ENCODE measurements at places on chromosomes 16 and 17.
A peak's percentile ranks its signal among the peaks of the same experiment; 100 is the strongest.

DNA sequence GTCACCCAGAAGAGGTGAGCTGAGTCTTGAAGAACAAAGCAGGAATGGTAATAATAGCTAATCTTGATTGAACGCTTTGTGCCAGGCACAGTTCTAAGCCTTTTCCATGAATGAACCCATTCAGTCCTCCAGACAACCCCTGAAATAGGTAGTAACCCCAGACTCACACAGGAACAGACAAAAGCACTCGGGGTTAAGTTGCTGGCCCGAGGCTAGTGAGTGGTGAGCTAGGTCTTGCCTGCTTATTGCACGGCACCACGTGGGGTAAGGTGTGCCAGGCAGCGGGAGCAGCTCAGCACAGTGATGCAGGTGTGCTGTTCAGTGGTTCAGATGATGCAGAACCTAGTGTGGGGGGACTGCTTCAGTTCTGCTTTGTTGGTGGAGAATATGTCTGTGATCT, 181.6 kb downstream of the RAB11FIP4 start:
- no peak for DNase-seq

DNA sequence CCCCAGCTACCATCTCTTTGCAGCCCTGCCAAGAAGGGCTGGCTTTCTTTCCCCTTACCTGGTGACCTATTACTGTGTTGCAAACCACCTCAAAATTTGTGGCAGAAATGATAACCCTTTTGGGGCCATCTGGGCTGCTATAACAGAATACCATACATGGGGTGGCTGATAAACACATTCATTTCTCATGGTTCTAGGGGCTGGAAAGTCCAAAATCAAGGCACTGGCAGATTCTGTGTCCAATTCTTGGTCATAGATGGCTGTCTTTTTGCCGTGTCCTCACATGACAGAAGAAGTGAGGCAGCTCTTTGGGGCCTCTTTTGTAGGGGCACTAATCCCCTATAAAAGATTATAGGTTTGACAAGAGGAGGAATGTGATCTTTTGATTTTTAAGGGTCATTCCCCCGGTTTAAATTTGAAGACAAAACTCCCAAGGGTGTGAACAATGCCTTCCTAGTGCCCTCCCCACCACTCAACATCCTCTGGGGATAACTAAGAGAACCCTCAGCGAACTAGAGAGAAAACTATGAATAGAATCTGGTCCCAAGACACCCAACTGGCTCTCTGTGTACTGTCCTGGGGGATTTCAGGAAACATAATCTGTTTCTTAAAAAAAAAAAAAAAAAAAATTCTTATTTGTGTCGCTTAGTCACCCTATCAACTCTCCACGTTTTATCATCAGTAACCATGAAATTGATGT, 1.7 kb upstream of the METTL22 start:
- DNase-seq: no peak

- no peak for DNase-seq
These were observed 705 bp downstream of the KRABD2 start for GRCh38 chr17:8375738-8376259.

DNA sequence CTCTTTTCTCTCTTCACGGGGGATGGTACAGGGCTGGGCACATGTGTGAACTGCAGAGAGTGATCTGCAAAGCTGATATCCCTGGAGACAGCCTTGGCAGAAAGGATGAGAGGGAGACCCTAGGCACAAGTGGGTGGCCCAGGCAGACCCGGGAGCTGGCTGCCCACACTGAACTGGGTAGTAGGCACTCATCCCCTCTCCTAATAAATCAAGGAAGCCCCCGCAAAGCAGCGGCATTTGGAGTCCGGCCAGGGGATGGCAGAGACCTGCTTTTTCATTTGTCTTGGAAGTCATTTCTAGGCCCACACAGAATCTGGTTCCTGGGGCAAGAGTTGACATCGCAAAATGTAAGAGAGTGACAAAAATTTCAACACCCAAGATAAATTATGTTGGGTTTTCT, 3.0 kb upstream of the TFAP4 start:
- DNase-seq: no peak

GRCh38 chr16:12310286-12310685, 333.8 kb downstream of the SNX29 start:
- DNase-seq: no peak

DNA sequence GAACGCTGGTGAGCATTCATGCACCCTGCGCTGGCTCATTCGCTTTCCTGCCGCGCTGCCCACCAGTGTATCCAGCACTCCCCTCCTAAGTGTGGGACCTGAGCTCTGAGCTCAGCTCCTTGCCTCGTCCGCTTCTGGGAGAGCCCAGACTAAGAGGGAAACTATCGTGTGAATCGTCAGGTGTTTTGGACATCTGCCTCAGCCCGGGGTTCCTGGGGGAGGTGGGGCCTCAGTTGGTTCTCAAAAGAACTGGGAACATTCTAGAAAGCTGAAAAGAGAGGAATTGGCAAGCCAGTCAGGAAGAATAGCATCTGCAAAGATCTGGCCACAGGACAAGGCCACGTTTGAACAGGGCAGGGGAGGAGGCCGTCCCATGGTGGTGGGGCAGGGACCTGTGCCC, 205.4 kb upstream of the CIBAR2 start:
- no peak for DNase-seq

- no peak for DNase-seq
These were observed 119.6 kb upstream of the HAS3 start for GRCh38 chr16:68985855-68986254.

- DNase-seq: no peak
These were observed 18.9 kb downstream of the MMP15 start for GRCh38 chr16:58044266-58045019.

DNA sequence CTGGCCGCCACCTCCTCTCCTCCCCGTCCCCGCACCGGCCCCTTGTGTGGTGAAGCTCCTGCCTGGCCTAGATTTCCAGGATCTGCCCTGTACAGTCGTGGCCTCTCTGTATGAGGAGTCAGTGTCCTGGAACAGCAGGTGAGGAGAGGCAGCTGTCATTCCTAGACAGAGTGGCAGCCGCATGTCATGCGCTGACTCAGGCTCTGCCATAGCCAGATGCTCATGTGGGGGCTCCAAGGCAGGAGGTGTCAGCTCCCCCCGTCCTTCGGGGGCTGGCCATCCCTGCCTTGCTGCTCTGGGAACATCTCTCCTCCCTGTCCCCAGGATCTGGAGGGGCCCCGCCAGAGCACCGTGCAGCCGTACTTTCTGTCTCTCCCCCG, 60.4 kb downstream of the BAIAP2 start:
- no peak for DNase-seq

- DNase-seq: no peak
These were observed 48.6 kb upstream of the XYLT1 start for GRCh38 chr16:17519101-17519955.

DNA sequence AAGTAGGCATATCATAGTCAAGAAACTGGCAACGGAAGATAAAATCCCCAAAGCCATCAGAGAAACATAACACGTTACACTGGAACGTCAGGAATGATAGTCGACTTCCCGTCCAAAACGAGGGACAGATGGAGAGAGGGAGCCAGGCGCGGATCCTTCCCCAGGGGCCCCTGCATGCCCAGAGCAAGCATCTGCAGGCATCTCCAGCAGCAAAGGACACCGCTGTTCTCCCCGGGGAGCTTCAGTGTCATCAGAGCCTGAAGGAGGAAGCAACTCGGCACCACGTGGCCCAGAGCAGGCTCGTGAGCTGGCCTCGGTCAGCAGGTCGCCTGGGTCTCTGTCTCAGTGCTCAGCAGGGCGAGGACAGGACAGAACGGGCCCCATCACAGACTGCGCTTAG, 50.1 kb downstream of the LMF1 start:
- DNase-seq: no peak

DNA sequence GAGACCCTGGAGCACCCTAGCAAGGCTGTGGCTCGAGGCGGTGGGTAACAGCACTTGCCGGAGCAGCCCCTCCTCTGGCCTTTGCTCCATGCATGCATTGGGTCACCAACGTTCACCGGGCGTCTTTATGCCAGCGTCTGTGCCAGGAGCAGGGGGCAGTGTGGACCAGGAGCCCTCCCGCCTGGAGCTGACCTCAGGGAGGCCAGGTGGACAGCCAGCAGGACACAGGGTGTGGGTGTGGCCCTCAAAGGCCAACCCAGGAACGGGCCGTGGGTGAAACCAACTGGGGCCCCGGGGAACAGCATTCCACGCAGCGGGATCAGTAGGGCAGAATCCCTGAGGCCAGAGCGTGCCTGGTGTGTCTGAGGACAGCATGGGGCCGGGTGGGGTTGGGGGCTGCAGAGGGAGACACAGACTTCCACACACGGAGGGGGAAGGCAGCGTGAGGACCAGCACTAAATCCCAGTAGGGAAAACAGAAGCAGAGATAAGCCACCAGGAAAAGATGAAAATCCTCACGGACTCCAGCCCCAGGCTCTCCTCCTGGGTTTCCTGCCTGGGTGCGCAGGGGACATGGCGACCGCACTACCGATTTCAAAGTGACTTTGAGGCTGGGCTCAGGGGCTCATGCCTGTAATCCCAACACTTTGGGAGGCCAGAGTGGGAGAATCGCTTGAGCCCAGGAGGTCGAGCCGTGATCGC, 2.9 kb upstream of the CD7 start:
- no peak for DNase-seq

DNA sequence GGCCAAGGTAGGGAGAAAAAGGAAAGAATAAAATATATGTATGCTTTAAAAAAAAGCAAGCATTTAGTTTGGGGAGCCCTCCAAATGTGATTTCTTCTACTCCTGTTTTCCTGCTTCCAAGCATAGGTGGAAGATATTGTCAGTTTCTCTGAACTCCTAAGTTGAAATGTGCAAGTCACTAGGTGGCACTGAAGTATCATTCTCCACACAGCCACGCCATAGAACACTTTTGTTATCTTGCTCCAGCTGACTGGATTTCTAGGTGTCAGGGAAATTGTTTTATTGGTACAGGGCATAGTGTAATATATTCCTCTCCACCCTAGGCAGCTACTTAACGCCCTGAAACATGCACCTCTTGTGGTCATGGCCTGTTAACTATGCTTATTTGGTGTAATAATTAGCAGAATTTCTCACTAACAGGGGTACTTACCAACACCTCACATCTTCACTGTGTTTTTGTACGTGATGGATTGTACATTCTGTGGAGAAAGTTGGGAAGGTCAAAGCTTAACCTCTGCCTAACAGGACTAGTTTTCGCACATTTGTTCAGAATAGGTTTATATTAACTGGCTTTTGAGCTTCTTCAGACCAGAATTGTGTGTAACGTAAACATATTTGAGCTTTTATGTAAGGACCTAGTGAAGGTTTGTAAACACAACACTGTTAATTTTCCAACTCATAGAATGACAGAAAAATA, 69.3 kb downstream of the FTO start:
- no peak for DNase-seq

GRCh38 chr17:31915456-31916100, 14.1 kb upstream of the UTP6 start:
- DNase-seq: no peak

DNA sequence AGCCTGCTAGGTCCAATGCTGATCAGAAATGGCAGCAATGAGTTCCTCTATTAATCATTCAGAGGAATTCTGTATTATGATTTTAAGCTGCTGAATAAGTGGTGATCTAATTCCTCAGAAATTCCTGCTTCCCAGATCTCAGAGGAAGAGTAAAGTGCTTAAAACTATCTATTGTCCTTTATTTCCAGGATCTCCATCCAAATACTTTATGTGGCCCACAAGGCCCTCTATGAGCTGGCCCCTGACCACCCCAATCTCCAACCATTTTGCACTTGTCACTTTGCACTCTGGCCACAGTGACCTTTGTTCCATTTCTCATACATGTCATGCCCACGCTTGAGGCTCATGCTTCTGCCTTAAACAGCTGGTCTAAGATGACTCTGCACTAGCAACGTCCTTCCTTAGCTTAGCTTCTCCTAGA, 93.7 kb downstream of the CA10 start:
- DNase-seq: no peak

DNA sequence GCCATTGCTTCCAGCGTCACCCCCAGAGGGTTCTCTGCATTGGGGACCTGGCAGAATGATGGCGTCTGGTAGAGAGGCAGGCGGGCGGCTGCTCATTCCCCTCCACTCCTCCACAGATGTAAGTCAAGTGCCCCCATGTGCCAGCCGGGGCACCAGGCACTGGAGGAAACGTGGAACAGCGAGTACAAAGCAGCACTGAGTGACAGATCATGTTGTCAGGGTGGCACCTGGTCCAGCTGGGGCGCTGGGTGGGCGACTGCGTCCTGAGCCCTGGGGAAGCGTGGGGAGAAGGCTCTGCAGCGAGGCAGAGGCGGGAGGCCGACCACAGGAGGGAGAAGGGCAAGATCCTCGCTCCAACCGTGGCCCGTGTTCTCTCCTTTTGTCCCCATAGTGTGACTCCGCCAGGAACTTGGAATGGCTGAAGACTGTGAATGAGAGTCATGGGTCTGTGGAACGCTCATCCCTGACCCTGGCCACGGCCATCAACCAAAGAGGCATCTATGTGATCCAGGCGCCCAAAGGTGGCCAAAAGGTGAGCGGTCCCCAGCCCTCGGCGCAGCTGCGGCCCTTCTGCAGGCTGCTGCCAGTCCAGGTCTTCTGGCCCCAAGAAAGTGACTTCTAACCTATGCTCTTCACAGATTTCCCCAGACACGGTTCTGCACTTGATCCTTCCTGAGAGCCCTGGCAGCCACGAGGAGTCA, 76.7 kb downstream of the RNF213 start:
- no peak for DNase-seq

GRCh38 chr16:11407047-11407982, 62.1 kb downstream of the RMI2 start:
- DNase-seq: no peak

DNA sequence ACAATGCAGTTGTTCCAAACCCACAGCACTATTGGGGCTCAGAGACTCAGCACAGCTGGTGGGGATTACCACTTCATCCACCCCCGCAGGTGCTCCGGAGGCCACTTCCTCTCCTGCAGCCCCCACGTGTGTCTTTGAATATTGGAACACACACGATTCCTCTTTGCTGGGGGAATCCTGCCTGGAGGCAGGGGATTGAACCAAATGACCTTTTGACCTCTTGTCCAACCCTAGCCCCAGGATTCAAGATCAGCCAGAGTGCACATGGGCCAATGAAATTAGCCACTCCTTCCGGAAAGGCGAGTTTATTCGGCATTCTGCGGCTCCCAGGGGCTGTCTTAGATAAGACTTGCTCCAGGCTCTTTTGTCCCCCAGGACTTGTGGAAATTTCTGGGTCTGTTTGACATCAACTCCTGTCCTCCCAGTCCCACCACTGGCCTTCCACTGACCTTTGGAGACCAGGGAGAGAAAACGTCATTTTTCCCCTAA, 350.2 kb downstream of the FOXL1 start:
- no peak for DNase-seq

DNA sequence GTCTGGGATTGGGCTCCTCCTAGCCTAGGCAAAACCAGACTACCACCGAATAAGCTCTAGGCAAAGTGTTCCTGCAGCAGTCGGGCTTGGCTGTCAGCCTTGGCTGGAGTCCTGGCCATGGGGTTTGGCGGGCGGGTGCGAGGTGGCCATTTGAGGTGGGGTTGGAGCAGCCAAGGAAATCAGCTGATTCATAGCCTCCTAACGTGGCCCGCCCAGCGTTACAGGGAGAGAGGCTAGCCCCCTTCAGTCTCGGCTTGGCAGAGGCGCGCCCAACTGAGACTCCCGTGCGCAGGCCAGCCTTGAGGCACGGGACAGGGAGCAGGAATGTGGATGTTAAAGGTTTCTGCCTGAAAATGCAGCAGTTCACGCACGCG, 1.9 kb downstream of the PMP22 start:
- DNase-seq: peak; percentile 91
